ENCODE measurements at places on chromosomes 6 and 20.

GRCh38 chr6:23591761-23592160 is 534.3 kb upstream of the NRSN1 start:
- no peak for DNase-seq

- DNase-seq: no peak
These were observed 189.5 kb downstream of the TMEM242 start for GRCh38 chr6:157133856-157134255.

GRCh38 chr6:56495654-56496053 is 147.0 kb downstream of the DST start:
- DNase-seq: no peak

DNA sequence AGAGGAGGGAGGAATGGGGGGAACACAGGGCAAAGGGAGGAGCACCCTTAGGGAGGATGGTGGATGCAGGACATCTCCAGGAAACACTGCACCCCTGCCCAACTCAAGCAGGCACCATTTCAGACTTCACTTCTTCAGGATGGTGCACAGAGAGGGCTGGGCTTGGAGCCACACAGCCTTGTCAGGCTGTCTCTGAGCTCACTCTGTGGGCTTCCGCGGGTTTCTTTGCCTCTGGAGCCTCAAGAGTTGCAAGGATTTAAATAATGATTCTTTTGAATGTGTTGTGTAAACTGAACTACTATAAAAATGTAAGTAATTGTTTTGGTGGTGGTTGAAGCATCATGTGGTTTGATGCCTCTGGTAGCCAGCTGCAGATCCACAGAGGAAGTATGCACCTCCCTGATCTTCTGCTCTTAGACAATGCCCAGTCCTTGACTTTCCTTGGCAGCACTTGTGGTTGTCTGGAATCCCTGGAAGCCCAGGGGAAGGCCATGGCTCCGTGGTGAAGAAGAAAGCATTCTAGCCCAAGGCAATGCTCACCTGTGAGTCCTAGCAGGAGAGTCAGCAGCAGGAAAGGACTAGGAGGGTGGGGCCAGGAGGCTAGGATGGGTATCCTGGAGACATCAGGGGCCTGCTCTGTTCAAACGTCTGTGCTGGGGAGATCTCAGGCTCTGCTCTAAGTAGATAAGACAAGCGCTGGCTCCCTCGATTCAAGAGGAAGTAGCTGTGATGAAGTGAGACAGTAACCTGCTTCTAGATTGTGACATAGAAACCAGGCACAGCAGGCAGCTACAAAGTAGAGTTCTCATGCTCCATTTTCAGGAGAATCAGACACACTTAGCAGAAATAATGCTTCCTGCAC is 50.2 kb upstream of the SIRPG start:
- no peak for DNase-seq

DNA sequence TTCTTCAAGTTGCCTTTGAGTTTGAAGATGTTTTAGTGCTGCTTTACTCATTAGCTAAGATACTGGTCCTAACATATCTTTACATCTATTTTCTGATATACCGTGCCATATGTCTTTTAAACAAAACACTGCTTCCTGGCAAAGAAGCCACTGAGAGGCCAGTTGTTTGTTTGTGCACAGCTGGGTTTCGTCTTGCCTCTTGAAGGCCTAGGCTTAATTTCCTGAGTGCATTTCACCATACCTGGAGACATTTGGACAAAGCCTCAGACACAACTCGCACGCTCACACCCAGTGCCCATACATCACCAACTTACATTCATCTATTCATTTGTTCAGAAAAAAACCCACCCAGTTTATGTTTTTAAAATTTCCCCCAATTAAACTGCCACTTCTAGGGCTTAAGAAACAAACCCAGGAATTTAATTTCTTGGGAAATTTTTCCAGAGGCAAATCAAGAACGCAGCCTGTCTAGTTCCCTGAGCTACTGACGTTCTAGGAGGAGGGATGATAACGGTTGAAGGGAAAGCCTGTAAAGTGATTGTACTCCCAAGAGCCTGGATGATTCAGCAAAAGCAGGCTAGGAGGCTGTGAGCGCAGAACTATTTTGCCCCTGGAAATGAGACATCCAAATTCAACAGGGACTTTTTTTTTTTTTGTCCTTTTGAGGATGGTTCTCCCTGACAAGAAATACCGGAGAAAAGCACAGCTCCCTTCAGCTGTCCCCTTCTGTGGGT is 77.7 kb downstream of the OLIG3 start:
- DNase-seq: no peak

DNA sequence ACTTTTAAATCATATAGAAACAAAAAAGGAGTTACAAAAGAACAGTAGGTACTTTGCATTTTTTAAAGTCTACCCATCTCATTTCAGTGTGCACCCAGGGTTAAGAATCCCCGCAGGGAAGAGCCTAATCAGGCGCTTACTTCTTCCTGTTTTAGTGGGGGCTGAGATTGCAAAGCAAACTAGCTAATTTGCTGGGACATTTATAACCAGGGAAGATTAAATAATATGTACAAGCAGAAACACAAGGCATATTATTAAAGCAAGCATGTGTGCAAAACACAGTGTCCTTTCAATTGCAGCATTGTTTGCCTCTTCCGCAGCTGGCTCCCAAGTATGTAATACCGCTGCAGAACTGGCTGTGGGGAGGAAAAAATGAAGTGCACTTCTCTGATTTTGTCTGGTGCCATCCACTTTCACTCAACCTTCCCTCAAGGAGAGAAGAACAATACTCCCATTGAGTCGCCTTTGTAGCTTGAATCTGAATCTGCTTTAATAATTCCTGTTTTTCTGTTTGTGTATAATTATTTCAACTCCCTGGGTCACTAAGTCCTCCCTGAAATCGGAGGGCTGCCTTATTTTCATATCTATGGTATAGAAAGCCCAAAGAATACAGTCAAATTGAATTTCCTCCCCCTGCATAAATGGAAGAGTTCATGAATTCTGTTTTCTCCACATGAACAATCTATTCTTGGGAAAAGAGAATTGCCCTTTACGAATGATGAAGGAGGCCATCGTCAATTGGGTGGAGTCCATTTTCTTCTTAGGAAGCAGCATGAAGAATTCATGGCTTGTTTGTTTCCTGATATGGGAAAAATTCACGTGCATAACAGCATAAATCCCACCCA is 23.3 kb upstream of the BCAS1 start:
- DNase-seq: peak; percentile 46

DNA sequence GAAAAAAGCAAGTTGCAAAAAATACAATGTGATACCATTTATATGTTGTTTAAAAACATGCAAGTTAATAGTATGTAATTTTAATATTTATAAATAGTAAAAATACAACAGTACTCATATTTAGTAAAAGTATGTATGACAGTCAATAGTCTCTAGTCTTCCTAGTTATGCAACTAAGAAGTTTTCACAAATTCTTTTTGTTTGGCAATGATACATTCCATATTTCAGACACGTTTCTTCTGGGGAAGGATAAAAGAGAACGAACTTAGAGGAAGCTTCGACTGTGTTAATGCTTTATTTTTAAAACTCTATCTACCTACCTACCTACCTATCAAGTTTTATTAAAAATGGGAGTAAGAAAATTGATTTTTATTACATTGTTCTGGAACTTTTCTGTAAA is 77.7 kb downstream of the UBE3D start:
- DNase-seq: no peak

GRCh38 chr6:136333824-136334464 is 44.3 kb upstream of the BCLAF1 start:
- DNase-seq: no peak

GRCh38 chr20:40441771-40442170 is 247.3 kb downstream of the MAFB start:
- no peak for DNase-seq

Data from tongue (tissue), 3 donors.